ENCODE measurements at places on chromosomes 11 and 22.

GRCh38 chr11:128704517-128704916 lies 10.6 kb downstream of the FLI1 start:
- DNase-seq = no peak

- no peak for DNase-seq
Measured at GRCh38 chr22:17788528-17789378, 14.5 kb upstream of the BID start.

GRCh38 chr11:8263109-8263768 lies 439 bp downstream of the LMO1 start:
- peak; percentile 13 for DNase-seq

DNA sequence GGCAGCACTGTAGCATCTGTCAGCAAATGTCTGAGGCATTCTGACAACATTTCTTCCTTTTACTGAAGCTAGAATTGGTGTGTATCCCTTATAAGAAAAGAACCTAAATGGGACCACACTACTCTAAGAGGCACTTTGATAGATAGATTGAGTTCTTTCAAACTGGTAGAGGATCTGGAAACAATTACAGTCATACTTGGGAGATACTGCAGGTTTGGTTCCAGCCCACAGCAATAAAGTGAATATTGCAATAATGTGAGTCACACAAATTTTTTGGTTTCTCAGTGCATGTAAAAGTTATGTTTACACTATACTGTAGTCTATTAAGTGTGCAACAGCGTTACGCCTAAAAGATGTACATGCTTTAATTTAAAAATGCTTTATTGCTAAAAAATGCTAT lies 96.9 kb downstream of the SBF2 start:
- DNase-seq = peak; percentile 7

- DNase-seq = no peak
Measured at GRCh38 chr11:2582946-2583604, 116.7 kb downstream of the KCNQ1OT1 start.

DNA sequence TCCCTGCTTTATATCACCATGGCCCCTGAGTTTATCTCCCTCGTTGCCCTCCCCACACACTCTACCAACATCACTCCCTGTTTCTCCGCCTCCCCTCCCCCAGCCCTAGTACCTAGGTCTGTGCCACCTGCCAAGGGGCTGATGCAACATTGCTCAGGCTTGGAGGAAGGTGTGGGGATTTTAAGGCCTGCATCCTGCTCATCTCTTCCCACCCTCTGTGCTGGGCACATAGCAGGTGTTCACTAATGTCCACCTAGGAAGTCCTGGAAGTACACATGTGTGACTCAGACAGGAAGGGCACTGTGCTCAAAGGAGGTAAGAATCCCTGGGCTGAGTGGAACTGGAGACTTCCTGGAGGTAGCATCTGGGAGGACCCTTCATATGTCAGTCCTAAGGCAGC lies 37.0 kb downstream of the PDE2A start:
- no peak for DNase-seq

GRCh38 chr22:38716826-38717225 lies 11.1 kb downstream of the GTPBP1 start:
- no peak for DNase-seq

DNA sequence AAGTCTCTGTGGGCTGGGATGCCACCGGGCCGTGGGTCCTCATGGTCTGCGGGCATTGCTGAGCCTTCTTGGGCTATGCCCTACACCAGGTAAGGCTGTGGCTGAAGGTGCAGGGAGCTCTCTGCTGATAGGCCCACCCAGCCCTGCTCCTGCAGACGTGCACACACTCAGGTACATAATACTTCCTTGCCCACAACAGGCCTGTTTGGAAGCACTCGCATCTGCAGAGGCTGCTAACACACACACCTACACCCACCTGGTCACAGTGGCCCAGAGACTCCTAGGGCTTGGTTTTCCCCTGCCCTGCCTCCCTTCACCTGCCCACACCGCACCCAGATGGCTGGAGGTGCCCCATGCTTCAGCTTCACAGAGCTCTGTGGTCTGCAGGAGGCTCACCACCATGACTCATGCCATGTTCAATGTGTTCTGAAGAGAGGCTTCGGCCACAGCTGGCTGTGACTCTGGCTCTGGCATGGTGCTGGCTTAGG lies 72.8 kb upstream of the KCNQ1OT1 start:
- peak; percentile 25 for DNase-seq

GRCh38 chr11:95152876-95153856 lies 63.5 kb downstream of the ENDOD1 start:
- no peak for DNase-seq

DNA sequence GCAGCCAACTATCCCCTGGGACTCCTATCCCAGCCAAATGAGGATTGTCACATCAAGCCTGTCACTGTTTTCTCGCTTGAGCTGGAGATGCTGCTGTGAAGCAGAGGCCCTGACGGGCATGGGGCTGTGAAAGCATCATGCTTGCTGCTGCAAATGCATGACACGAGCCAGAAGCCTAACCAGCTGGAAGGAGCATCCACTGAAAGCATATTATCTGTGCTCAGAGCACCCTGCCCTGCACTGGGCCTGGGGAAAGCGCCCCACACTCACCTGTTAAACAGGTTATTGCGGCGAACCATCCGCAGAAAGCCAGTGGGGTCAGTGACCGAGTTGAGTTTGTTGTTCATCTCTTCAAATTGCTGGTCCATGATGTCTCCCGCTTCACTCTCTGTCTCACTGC lies 110.9 kb upstream of the PITPNB start:
- DNase-seq = no peak

DNA sequence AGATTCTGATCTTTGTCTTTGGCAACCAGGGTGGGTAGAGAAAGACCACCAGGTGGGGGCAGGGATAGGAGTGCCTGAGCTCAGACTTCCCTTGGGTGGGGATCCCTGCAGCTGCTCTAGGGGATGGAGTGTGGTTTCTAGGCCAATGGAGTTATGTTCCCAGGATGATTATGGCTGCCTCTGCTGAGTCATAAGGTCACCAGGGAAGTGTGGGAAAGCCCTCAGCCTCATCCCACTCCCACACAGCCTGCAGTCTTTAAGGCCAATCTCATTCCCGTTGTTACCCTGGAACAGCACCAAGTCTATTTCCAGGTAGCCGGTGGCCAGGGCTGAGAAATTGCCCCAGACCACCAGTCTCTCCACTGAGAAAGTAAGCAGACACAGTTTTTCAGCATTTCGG lies 2269.3 kb upstream of the RAG2 start:
- DNase-seq = no peak

- no peak for DNase-seq
Measured at GRCh38 chr11:70551351-70552166, 153.2 kb downstream of the CTTN start.

GRCh38 chr11:57497303-57498247 lies 17.9 kb downstream of the SLC43A1 start:
- no peak for DNase-seq

- no peak for DNase-seq
Measured at GRCh38 chr11:121777056-121777455, 324.3 kb upstream of the SORL1-AS1 start.

DNA sequence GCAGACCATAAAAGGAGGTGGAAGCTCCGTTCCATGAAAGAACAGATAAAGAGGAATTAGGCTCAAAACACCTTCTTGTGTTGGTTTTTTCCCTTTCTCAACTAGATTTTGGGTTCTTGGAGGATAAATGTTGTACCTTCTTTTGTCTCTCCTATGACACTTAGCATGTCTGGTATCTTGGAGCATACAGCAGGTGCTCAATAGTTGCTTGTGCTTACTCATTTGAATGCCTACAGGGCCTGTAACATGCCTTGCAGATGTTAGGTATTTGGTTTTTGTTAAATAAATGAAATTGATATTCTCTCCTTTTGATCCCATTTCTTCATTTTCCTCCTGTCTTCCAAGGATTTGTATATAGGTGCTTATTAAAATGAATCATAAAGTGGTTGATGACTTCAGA lies 16.4 kb upstream of the PLET1 start:
- no peak for DNase-seq

DNA sequence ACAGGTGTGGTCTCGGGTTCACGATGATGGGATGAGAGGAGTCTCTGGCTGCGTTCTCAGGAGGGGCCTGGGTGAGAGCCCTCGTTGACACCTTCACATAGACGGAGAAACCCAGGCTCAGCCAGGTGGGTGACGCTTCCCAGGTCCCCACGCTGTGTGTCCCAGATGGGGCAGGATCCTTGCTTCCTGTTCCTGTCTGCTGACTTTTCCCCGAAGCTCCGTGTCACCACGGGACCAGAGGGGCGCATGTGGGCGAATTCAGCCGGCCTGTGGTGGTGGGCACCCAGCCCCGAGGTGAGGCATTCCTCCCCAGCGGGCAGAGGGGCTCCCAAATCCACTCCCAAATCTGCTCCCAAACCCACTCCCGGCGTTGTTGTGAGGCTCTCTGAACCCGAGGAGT lies 732.8 kb downstream of the BRD1 start:
- DNase-seq = no peak

- no peak for DNase-seq
Measured at GRCh38 chr11:31601635-31602282, 92.2 kb downstream of the ELP4 start.

DNA sequence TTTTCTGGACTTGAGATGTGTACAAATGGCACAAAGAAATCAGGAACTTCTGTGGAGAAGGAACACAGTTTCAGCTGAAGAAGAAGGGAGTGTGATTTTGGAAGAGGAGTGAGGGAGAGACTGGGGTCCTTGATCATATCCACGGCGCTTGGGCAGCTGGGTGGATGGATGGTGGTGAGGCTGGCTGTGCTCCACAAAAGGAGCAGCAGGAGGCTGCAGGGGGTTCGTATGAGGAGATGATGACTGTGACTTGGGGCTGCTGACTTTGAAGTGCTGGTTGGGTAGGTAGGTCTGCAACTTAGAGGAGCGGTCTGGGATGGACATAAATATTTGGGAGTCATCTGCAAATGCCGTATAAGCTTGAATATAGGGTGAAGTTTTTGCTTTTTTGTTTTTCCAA lies 1.3 kb upstream of the DCHS1 start:
- no peak for DNase-seq

DNA sequence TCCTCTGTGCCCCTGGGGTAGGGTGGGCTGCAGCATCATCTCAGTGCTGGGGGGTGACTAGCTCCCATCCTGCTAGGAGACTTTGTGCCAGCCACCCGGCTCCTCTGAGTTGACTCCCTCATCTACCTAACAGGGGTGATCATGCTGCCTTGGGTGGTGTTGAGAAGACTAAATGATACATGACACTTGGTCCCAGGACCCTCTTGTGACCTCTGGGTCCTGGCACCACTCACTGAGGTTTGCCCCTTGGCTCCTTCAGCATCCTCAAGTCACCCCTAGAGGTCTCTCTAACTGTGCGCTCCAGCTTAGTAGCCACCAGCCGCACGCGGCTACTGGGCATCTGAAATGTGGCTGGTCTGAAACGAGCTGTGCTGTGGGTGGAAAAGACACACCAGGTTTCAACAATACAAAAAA lies 72.1 kb downstream of the LRRC32 start:
- DNase-seq = peak; percentile 26

- DNase-seq = peak; percentile 95
Measured at GRCh38 chr22:30297991-30298701, 8.8 kb upstream of the CASTOR1 start.

- DNase-seq = no peak
Measured at GRCh38 chr11:44628730-44629700, 63.6 kb downstream of the CD82 start.

- DNase-seq = no peak
Measured at GRCh38 chr11:108111126-108111525, 10.2 kb upstream of the ACAT1 start.

DNA sequence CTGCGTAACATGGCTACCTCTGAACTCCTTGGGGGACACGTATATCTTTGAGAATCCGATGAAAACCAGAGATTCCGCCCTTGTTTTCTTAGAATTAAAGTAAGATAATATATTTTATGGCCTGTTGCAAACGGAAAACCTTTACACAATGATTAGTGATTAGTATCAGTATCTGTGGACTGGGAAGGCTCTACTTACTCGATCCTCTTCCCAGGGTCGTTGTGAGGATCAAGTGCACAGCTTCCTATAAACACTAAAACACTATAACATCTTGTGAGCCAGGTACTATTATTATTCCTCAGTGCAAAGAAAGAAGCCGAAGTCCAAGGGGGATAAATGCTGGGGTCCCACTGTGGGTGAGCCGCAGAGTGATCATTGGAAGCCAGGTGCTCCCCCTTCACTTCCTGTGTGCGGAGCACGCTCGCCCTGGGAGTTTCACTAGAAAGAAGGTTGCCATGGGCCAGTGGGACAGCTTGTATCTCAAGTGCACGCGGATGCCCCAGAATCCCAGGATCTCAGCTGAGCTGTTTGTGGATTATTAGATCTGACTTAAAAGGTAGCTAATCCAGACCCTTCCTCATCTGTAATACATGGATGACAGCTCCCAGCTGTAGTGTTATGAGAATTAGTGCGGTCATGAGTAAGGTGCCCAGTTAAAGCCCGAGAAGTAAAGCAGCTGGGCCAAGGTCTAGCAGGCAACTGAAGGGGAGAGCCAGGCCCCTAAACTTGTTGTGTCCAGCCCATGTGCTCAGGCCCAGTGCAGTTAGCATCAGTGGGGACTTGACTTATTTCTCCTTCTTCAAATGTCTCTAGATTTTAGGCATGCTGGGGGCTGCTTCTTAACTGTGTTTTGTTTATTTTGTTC lies 839 bp downstream of the CBY1 start:
- DNase-seq = peak; percentile 44

- DNase-seq = peak; percentile 69
Measured at GRCh38 chr11:69010964-69011623, 2.0 kb downstream of the MRGPRF start.

DNA sequence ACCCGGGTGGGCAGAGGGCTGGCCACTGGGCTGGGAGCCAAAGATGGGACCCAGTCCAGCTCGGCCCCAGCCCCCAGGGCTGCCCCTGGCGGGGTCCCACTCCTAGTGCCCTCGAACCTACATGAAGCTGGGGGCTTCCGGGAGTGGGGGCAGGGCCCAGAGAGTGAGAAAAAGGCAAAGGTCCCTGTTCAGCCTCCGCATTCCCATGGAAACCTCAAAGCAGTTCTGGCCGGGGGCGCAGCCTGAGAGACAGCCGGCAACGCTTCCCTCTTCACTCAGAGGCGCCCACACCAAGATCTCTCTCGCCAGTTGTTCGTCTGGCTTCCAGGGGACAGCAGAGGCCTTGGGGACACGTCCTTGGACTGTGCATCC lies 22.4 kb upstream of the ARHGAP8 start:
- DNase-seq = no peak

- DNase-seq = no peak
Measured at GRCh38 chr11:78467370-78467769, 49.8 kb upstream of the GAB2 start.

- no peak for DNase-seq
Measured at GRCh38 chr22:20425566-20426258, 11.9 kb downstream of the SCARF2 start.

GRCh38 chr11:78216571-78217287 lies 28.0 kb downstream of the USP35 start:
- DNase-seq = peak; percentile 68

- DNase-seq = no peak
Measured at GRCh38 chr22:24435323-24435645, 7.9 kb downstream of the ADORA2A start.

GRCh38 chr11:3050386-3051195 lies 6.6 kb downstream of the CARS1 start:
- no peak for DNase-seq

- DNase-seq = no peak
Measured at GRCh38 chr22:47334601-47335000, 572.2 kb downstream of the TBC1D22A start.

- peak; percentile 73 for DNase-seq
Measured at GRCh38 chr22:46798366-46799350, 36.2 kb downstream of the TBC1D22A start.
